ENCODE measurements at places on chromosomes 1 and 21.
A peak's percentile ranks its signal among the peaks of the same experiment; 100 is the strongest.

- no peak for DNase-seq
Observed at GRCh38 chr1:35888255-35888654, 5.2 kb downstream of the AGO1 start.

GRCh38 chr1:178020968-178021640, 51.2 kb upstream of the SEC16B start:
- no peak for DNase-seq

GRCh38 chr21:46183910-46184624, at the start of gene SPATC1L:
SPATC1L (minus strand) TSS chr21:46184459; CDS start chr21:46182816, 1,643 bp downstream.
- peak; percentile 58 for DNase-seq

DNA sequence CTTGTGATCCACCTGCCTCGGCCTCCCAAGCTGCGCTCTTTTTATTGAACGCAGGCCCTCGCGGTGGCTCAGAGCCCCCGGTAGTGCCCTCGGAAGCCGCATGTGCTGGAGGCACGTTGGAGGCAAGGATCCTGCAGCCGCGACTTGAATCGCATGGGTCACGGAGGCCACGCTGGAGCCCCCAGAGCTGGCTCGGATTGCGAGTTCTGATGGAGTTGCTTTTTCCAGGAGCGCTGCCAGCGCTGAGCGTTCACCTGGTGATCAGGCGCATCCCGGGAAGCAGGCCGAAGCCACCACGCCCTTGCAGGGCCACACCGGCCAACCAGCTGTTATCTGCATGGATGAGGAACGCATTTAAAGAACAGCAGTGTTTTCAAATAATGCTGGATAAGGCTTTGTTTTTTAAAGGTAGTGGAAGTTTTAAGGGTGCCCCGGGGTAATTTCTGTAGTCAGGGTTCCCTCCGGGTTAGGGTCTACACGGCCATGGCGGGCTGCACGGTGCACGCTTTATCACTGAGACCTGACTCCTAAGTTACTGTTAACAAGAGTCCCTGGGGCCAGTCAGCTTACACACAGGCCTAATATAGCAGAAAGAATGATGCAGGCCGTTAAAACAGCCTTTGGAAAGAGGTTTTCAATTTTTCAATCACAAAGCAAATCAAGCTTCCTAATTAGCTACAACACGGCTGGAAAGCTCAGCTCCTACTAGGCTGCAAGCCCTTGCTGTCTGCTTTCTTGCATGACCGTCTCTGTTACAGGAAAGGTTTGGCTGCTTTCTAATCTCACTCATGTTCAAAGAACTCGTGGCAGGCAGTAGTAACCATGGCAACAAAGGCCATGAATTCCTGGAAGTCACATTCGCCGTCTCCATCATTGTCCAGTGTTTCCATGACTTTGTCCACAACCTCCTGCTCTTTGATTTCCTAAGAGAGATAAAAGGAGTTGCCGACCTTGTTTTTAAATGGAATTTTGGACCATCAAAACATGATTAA, 6.0 kb downstream of the S100B start:
- peak; percentile 81 for DNase-seq

DNA sequence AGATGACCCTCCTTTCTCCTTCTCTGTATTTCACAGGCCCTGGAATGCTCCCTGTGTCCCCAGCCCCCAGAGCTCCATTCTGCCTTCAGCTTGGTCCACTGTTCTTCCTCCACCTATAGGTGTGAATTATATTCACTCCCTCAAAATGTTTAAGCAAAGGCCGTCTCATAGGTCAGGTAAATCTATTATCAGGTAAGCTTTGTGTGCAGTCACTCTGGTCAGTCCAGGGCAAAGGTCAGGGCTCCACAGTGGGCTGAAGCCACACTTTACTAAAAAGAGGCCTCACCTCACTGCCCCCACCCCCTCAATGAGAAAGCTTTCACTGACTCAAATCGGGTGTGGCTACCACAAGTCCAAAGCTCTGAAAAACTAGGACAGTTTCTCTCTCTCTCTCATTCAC, 65.9 kb downstream of the DNTTIP2 start:
- DNase-seq = no peak

GRCh38 chr21:43287795-43288755, 119.3 kb downstream of the CRYAA start:
- DNase-seq = no peak

Data from EL (cell line).